Cerebellum (tissue), 4 donors: ENCODE measurements at places on chromosomes 7 and 10. TPM values are rescaled to one million over a fixed set of nuclear protein-coding genes. Genes with fewer than 3 reads are reported as not detected.

Gene LAMB1
- total RNA-seq, result 87.2 TPM

Gene ACSM6
- not detected for total RNA-seq

Gene AQP1
- 2.3 TPM for total RNA-seq

Gene ANKRD7
- total RNA-seq, result 9.3 TPM

Gene EEPD1
- total RNA-seq, result 12.1 TPM
